Esophagus mucosa (tissue), 1 donor: ENCODE measurements at places on chromosomes 1 and 21.

DNA sequence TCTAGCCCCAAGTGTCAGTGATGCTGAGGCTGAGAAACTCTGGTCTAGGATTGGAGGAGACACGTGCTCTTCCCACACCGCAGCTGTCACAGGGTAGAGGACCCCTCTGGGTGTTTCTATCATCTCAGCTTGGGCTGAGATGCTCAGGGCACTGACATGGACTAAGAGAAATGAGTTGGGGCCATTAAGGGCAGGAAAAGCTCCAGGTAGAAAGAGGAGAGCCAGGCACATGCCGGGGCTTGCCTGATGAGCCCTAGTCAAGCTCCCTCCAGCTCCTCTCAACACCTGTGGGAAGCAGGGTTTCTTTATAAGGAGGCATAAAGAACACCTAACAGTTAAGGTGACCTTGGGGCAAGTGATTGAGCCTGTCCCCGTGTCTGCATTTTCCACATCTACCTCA, 17.3 kb downstream of the ABCA4 start:
- no peak for ATAC-seq

DNA sequence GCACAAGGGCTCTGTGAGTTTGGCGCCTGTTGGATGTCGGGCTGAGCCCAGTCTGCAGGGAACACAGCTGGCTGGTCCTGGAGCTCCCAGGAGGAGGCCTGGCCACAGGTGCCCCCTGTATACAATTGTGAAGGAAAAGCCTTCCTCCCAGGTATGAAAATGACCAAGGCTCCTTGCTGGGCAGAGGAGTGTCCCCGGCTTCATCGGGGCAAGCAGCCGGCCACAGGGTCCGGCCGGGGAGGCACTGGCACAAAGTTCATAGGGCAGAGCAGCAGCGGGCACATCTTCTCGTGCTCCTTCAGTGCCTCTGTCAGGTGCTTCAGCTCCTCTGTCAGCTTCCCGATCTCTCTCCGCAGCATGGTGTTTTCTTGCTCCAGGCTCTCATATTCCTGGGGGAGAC, 13.0 kb downstream of the BATF3 start:
- ATAC-seq, result no peak

DNA sequence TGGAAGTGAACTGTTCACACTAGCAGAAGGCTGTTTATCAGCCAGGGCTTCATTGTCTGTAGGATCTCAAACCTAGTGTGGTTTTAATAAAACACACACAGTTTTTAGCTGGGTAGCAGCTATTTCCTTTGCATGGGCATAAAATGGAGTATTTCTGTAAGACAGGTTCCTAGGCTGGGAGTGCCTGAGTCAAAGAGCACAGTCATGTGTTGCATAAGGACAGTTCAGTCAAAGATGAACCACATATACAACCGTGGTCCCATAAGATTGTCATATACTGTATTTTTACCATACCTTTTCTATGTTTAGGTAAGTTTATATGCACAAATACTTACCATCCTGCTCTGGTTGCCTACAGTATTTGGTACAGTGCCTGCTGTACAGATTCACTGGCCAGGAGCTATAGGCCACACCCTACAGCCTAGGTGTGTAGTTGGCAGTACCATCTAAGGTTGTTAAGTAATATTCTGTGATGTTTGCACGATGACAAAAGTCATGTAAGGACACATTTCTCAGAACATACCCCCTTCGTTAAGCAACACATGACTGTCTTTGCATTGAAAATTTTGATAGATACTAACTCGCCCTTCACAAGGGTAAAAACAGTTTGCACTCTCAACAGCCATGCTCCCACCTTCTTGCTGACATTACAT, 17.2 kb downstream of the LGALS8 start:
- peak; percentile 92 for ATAC-seq

GRCh38 chr1:9196129-9197040, 38.2 kb upstream of the H6PD start:
- peak; percentile 35 for ATAC-seq

GRCh38 chr21:29624776-29625175, 315.0 kb downstream of the GRIK1 start:
- no peak for ATAC-seq

DNA sequence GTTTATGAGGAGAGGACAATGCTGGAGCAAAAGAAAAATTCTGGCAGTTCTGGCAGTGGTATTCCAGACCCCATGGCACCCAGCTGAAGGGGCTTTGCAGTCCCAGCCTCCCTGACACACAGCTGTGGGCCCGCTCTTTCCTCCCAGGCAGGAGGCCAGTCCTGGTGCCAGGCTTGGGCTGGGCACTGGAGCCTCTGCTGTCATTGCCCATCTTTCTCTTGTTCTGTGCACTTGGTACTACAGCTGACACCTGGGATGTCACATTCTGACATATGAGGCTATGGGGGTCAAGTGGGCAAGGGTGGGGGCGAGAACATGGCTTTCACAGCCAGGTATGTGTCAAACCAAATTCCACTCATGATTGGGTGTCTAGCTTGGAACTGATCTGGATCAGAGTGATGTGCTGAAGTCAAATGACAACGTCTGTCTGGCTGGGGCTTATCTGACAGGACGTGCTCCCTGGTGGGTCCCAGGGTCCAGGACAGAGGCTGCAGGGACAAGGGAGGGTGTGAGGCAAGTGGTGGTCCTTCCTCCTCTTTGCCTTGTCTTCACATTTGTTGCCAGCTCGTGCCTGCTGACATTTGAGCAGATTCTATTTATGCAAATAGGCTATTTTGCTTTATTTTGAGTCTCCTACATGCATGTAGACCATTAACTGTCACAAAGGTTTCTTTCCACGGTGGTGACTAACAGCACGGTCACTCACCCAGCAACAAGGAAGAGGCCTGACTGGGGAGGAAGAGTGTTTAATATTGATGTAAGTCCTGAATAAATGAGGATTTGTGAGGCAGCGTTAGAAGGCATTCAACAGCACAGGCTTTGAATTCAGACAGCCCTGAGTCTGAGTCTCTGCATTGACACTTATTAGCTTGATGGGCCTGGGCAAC, 336.3 kb downstream of the PBX1 start:
- ATAC-seq, result peak; percentile 17

DNA sequence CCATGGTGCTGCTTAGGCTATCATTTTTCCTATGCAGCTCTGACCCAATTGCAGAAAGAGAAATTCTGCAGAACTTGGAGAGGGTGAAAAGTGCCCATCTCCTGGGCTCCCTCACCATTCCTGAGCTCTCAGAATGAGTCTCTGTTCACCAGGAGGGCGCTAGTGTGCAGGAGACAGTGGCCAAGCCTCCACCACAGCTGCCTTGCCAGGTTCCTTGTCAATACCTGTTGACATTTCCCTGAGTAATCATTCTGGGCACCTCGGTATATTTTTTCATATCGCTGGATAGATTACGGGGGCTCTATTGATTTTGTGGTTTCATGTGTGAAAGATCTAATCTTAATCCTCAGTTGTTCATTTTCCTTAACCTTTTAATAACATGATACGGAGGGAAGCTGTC, 13.0 kb upstream of the C8B start:
- ATAC-seq, result no peak

GRCh38 chr1:53186533-53186932, 10.1 kb upstream of the CPT2 start:
- no peak for ATAC-seq

DNA sequence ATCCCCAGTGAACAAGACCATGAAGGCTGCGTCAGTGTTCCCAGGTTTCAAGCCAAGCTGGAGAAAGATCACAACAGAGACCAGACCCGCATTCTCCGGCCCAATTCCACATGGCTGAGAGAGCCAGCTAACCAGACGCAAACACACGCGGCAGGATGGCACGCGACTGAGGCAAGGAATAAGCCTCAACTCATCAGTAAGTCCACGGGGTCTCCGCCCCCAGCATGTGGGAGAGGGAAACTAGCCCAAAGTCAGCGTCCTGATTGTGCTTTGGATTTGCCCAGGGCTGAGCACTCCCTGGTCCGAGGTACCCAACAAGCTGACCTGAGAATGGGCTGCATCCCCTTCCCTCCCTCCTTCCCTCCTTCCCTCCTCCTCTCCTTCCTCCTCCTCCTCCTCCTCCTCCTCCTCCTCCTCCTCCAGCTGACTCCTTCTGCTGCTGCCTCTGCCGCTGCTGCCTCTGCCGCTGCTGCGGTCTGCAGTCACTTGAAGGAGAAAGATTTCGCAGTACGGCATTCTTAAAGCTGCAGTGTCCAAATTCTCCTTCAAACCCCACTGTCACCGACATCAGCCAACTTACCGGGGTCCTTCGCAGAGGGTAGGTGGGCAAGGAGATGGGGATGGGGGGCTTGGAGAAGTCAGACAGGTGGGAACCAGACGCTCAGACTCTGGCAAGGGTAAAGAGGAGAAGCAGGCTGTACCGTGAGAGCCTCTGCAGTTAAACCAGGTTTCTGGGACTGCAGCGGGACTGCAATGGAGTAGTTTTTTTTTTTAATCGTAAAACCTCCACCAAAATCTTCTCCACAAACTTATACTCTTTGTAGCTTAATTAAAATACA, 33.0 kb upstream of the H6PD start:
- ATAC-seq, result no peak

DNA sequence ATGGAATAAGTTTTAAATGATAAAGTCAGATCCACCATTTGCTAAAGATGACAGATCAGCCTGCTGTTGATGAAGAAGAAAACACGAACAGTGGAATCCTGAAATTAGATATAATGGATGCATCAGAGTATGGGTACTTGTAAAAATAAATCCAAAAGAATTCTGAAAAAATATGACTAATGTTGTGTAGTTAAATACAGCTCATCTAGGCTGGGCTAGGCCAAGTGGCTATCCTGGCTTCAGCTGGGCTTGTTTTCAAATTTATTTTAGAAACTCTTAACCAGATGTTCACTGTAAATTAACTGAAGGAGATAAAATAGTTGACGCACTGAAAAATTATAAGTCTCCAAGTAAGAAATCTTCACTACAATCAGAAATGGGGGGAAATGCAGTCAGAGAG, 7.4 kb upstream of the RGS2 start:
- no peak for ATAC-seq

DNA sequence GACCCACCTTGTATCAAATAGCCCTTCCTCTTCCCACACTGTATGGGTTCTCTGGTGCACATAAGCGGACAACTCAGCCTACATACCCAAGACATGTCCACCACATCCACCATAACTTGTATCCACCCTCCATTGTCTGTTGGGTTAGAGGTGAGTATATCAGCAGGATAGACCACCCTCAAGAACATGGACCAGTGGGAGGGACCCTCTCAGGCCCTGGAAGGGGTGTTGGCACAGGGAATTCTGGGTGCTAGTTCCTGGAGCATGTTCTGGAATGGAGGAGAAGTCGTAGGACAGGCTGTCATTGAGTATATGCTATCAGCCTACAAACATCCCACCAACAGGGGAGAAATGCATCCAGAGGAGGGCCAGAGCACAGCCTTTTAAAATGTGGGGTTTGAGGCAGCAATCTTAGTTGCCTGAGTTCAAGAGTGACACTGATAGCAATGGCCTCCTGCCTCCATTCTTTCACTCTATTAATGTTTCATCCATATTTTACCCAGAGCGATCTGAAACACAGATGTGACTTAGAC, 7.5 kb downstream of the CD55 start:
- ATAC-seq, result peak; percentile 14

GRCh38 chr1:209751627-209752231, 4.1 kb upstream of the TRAF3IP3 start:
- no peak for ATAC-seq

DNA sequence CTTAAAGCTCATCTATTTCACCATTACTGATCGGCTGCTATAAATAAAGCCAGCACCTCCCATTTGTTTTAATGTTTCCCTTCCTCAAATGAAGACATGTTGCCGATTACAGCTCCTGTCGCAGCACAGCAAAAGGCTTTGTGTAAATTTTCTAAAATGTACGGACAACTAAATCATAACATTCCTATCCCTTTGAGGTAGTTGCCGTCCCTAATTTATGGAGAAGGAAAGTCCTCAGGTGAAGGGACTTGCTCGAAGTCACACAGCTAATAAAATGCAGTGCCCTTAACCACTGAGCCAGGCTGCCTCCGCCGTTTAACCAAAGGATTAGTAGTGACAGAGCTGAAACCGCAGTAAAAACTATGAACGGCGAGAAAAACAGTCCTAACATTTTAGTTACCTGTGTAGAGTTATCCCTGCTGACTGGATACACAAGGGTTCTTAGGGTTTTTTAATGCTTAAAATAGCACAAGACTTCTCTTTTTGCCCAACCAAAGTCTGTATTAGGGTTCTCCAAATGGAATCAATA, 871 bp downstream of the PINK1 start:
- ATAC-seq, result no peak

DNA sequence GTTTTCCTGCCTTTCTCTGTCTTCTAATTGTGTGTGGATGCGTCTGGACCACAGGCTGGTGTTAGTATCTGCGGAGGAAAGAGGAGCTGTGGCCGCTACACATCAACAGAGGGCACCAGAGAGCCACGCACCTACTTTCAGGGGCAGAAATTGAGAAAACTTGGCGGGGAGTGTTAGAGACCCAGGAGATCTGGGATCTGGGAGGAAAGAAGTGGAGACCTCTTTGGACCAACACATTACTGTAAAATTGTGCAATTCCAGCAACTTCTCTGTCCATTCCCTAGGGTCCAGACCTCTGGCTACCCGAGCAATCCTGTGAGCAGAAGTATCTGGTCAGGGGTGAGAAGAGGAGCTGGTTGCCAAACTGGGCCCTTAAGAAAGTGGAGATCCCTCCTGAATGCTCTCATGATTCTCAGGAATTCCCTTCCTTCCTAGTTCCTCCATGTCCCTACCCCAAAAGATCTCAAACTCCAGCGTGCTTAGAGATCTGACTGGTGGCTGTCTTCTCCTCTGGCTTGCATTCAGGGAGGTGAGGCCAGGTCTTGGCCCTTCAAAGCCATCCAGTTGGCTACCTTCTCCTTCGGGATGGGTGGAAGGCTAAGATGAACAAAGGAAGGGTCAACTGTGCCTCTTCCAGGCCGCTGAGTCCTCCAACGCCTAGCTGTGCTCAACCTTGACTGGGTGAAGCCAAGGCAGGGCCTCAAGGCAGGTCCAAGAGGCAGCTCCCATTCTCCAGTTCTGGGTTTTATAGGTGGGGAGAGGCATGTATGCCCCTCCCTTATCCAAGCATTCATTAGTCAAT, 1.2 kb upstream of the KIRREL1 start:
- peak; percentile 71 for ATAC-seq

- no peak for ATAC-seq
Observed at GRCh38 chr1:58159434-58159830, 387.1 kb downstream of the OMA1 start.

- ATAC-seq, result no peak
Observed at GRCh38 chr1:111739925-111740765, 950 bp upstream of the INKA2 start.
